ENCODE measurements at places on chromosomes 1 and 21.
A peak's percentile ranks its signal among the peaks of the same experiment; 100 is the strongest.

- no peak for DNase-seq
Measured at GRCh38 chr21:42321231-42321630, 6.0 kb upstream of the TFF3 start.

DNA sequence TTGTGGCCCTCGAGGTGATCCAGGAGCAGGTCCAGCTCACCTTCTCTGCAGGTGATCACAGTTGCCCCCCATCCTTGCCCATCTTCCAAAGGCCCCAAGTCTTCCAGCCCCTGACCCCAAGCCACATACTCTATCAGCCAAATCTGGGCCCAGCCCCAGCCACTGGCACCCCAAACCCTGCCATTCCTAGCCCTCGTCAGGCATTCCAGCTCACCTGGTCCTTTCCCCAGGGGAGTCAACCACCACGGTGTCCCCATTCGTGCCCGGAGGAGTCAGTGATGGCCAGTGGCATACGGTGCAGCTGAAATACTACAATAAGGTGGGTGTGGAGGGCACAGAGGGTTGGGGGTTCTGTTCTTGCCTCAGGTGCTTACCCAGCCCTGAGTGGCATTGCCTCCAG is 12.2 kb downstream of the CELSR2 start:
- DNase-seq, result no peak

GRCh38 chr1:151537112-151537511 is 3.0 kb upstream of the TUFT1 start:
- no peak for DNase-seq

- DNase-seq, result no peak
Measured at GRCh38 chr1:185969524-185969991, 235.4 kb downstream of the HMCN1 start.

DNA sequence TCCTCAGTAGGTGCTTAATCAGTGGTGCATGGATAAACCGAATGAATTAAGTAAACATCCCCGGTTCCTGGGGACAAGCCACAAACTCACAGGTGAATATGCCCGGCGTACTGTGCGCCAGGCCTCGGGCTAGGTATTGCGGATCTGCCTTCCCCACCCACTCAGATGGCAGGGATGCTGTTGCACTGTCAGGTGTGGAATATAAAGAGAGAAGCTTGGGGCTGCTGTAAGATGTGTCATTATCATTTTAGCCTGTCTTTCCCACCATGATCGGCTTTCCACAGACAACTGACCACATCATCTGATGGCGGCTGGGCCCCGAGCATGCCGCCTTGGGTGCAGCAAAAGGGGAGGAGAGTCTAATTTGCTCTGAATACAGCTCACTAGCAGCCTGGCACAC is 45.4 kb upstream of the LRP8 start:
- DNase-seq, result no peak

GRCh38 chr1:7387053-7387927 is 383.8 kb upstream of the VAMP3 start:
- no peak for DNase-seq

- DNase-seq, result peak; percentile 89
Measured at GRCh38 chr1:192516776-192517297, 58.7 kb upstream of the RGS1 start.

All from naive thymus-derived CD4-positive, alpha-beta T cell (primary cell).